ENCODE measurements at places on chromosomes 2 and 18.

GRCh38 chr18:35786365-35787042, 186.0 kb upstream of the RMP24 start:
- no peak for DNase-seq

DNA sequence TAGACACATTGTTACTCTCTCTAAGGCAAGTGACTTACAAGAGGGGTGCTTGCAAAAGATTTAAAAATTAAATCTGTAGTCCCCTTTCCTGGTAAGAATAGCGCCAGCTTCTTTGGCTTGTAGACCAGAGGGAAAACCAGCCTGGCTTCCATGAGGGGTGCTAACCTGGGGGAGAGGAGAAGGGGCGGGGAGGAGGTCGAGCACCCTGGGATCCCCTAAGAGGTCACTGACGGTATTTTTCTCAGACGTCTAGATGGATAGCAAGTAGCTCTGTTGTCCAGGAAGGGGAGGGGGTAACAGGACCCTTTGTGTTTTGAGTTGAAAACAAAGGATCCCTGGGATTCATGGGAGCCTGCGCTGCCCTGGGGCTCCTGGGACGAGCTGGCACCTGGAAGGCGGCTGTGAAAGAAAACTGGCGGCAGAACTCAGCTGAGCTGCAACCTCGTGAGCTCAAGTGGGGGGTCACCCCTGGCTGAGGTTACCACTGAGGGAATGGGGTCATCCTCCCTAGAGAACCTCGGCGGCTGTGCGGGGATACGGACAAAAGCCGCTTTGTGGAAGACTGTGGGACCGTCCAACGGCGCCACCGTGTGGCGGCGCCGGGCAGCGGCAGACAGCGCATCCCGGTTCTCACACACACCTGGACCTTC, 37.8 kb upstream of the MRPL19 start:
- DNase-seq, result peak; percentile 17

GRCh38 chr2:235382179-235382578, 111.7 kb upstream of the AGAP1 start:
- DNase-seq, result no peak

GRCh38 chr2:225493420-225494099, 94.0 kb downstream of the NYAP2 start:
- no peak for DNase-seq

DNA sequence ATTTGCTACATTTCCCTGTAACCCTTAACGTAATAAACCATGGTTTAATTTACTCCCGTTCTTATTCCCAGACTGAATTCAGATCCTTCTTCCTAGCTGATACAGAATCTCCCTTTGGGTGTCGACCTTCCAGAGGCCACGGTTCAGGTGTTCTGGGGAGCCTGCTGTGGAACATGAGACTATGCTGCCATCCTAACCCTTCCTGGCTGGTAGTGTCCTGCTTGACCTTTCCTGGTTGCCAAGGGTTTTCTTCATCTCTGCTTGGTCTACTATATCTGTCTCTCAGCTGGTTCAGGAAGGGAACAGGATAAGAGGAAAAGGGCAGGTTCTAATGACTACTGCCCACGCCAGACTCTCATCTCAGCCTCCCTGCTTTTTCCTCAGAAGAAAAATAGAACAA, 36.5 kb downstream of the STAT1 start:
- no peak for DNase-seq

GRCh38 chr2:184206045-184206444, 392.3 kb upstream of the ZNF804A start:
- no peak for DNase-seq

DNA sequence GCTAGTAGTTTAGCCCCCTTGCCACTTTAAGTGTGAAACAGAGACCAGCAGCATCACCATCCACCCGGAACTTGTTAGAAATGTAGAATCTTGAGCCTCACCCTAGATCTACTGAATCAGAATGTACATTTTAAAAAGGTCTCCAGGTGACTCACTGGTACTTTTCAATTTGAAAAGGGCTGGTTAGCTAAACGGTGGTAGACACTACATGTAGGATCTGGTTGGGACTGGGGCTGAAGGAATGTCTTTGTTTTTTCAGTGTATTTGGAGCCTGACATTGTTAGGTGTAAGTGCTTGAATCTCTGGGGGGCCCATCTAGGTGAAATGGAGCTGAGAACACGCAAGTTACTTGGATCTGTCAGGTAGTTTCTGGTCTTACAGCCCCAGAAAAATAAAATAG, 44.0 kb upstream of the XPO1 start:
- no peak for DNase-seq

DNA sequence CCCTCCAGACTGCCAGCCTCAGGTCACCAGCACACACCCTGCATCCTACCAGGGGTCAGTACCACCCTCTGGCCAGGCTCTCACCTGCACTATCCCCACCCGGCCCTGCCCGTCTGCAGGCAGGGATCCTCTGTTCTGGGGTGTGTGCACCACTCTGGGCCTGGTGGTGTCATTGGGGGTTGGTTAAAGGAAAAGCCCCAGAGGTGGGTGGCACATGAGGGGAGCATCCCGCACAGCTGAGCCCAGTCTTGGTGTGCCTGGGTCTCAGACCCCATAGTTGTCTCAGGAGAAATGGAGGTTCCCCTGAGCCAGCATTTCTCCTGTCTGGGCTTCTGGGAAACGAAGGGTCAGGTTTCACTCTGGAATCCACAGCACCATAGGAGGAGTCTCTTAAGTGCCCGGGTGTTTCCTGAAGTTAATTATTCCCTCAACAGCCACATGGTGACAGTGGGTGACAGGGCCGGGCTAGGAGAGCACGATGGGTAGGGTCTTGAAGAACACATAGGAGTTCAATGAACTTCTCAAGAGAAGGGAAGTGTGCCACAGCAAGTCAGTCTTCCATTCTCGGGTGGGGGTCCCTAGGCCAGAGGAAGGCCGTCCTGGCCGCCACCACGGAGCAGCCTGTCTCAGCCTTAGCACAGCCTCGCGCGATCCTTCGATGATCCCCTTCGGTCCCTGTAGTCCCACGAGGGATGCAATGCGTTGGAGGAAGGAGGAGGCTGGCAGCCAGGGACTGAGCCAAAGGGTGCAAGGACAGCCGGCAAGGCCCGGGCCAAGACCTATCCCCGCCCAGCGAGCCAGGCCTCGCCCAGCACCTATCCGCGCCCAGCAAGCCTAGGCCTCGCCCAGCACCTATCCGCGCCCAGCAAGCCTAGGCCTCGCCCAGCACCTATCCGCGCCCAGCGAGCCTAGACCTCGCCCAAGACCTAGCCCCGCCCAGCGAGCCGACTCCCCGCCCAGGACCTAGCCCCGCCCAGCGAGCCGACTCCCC, 1.1 kb upstream of the FARP2 start:
- DNase-seq, result peak; percentile 34

- DNase-seq, result no peak
These were observed 28.8 kb downstream of the CCDC93 start for GRCh38 chr2:117985092-117985491.

- DNase-seq, result no peak
These were observed 112.2 kb downstream of the CPO start for GRCh38 chr2:207051385-207051965.

- DNase-seq, result no peak
These were observed 328.0 kb upstream of the CRIM1 start for GRCh38 chr2:36027616-36028015.

- no peak for DNase-seq
These were observed 310.6 kb upstream of the PIK3C3 start for GRCh38 chr18:41644466-41644865.

DNA sequence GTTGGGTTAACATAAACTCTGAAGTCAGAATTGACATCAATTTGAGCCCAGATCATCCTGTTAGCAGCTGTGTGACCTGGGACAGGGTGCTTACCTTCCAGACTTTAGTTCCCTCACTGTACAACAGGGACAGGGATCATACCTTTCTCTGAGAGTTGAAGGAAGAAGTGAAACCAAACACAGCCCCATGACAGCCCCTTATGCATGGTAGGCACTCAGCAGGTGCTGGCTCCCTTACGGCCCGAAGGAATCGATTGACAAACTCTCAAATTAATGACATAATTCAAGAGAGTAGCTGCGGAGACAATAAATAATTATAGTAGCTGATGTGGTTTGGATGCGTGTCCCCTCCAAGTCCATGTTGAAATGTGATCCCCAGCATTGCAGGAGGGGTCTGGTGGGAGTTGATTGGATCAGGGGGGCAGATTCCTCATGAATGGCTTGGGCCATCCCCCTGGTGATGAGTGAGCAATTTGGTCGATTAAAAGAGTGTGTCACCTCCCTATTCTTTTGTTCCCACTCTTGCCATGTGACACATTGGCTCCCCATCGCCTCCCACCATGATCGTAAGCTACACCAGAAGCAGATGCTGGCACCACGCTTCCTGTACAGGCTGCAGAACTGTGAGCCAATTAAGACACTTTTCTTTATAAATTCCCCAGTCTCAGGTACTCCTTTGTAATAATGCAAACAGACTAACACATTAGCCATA, 72.4 kb downstream of the ODC1 start:
- DNase-seq, result no peak

- DNase-seq, result no peak
These were observed 50.5 kb upstream of the GORASP2 start for GRCh38 chr2:170878505-170878904.

GRCh38 chr2:149329489-149330126, 779 bp upstream of the LYPD6 start:
- no peak for DNase-seq

GRCh38 chr2:138421971-138422335, 79.6 kb upstream of the SPOPL start:
- DNase-seq, result no peak

DNA sequence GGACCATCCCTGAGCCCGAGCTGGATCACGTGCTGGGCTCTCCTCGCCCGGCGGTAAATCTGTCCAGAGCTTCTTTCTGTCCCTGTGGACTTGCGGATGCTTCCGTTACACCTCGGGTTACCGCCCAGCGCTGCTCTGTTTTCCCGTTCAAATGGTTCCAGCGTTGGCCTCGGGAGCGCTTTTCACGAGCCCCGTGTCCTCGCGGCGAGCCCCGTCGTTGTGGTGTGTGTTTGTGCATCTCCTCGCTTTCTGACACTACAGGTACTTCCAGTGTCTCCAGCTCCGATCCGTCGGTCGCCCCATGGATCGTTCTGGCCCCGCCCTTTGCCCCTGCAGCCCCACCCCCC, 77.4 kb downstream of the RTP5 start:
- DNase-seq, result no peak

- no peak for DNase-seq
These were observed 271.8 kb downstream of the MBD2 start for GRCh38 chr18:53952700-53953099.

Data from activated T-helper 1 cell treated with anti-CD3 and anti-CD28 coated beads, Interleukin-2, amount 50 U/mL, for 16 hours (primary cell).